Activated T-cell treated with anti-CD3 and anti-CD28 coated beads for 48 hours (primary cell): ENCODE measurements at places on chromosomes 13 and 19.

DNA sequence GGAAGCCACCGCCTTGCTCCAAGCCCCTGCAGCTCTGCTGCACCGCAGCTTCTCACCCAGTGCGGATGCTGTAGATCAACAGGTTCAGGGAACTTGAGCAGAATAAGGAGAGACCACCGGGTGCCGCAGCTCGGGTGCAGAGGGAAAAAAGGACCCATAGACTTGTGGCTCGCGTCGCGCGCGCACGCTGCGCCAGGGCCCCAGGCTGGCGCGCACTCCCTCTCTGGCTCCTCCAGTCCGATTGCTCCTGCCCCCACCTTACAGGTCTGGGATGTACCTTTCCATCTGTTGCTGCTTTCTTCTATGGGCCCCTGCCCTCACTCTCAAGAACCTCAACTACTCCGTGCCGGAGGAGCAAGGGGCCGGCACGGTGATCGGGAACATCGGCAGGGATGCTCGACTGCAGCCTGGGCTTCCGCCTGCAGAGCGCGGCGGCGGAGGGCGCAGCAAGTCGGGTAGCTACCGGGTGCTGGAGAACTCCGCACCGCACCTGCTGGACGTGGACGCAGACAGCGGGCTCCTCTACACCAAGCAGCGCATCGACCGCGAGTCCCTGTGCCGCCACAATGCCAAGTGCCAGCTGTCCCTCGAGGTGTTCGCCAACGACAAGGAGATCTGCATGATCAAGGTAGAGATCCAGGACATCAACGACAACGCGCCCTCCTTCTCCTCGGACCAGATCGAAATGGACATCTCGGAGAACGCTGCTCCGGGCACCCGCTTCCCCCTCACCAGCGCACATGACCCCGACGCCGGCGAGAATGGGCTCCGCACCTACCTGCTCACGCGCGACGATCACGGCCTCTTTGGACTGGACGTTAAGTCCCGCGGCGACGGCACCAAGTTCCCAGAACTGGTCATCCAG, 964 bp downstream of the PCDH17 start:
- DNase-seq, result no peak

DNA sequence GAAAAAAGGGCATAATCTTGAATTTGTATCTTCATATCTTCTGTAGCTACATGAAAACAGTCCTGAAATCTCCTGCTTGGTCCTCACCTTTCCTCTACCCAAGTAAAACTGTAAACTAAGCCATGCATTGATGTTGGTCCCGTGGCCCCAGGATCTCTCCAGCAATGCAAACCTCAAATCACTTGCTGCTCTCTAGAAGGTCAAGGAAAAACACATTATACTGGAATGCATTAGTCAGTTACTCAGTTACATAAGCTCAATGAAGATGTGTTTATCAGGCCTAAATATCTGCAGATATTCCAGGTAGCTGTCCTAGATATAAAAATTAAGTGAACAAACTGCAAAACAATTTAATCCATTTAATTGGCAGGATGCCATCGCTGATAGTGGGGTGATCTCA, 261.8 kb downstream of the ABCC4 start:
- DNase-seq, result no peak

DNA sequence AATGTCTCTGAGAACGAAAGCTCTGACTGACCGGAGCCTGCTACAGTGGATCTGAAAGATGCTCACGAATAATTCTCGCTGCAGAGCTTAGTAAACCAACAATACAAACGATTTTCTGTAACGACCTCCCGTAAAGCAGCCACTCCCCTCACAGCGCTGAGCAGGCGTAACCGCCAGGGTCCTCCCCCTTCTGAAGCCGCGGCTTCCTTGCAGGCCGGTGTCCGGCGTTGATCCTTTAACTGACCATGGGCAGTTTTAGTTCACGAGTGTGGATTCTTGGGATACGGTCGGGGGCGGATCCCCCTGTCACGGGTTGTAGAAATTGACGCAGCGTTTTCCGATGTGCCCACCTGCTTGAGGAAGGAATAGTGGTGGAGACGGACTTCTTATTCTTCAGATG, 75.9 kb downstream of the ATP11A start:
- no peak for DNase-seq

- DNase-seq, result peak; percentile 21
Observed at GRCh38 chr19:1618157-1619093, 13.2 kb upstream of the UQCR11 start.

DNA sequence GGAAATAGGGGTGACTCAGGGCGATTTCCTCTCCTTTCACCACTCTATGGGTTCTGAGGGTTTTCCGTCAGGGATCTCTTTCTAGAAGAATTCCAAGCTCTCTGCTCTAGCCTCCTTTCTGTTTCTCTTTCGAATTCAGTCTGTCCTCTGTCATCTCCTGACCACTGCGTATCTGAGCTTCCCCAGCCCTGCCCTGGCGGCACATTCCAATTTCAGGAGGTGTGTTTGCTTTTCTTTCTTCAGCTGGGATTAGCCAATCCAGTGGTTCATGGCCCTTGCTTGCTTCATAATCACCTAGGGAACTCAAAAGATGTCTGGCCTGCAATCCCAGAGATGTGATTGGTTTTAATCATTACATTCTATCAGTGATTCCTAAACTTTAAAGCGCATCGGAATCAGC, 9.4 kb downstream of the IFNL2 start:
- DNase-seq, result no peak

- peak; percentile 99 for DNase-seq
Observed at GRCh38 chr19:12945479-12946091, at the start of gene RAD23A. TSS of gene RAD23A (plus strand) at chr19:12945862. CDS start at chr19:12945949, 87 bp downstream.

GRCh38 chr13:31944262-31945160, 87.1 kb upstream of the FRY start:
- DNase-seq, result no peak

DNA sequence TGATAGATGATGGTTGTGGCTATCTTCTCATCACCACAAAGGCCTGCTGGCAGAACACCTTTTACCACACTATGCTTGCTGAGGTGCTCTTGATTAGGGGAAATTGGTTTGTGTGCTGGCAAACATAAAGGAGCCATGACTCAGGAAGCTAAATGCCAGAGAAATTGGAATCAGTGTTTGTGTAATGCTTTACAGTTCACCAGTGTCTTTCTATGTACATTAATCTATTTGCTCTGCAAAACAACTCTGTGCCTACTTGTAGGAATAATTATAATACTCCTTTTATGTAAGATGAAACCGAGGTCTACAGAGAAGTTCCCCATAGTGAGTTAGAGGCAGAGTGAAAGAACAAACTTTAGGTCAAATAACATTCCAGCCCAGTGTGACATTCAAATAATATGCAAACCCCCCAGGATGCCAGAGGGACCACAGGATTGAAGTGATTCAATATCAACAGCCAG, 390.5 kb upstream of the HTR2A start:
- no peak for DNase-seq

- no peak for DNase-seq
Observed at GRCh38 chr19:5466072-5466471, 10.9 kb downstream of the ZNRF4 start.

DNA sequence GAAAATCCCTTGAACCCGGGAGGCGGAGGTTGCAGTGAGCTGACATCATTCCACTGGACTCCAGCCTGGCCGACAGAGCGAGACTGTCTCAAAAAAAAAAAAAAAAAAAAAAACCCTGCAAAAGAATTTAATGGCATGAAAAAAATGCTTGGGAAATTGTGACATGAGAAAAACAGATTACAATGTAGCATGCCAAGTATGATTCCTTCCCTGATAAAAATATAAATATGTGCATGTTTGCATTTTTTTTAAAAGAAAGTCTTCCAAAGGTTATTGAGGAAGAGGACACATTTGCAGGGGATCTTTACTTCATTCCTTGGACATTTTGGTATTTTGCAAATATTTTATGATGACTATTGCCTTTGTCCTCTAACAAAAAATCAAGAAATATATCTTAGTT, 14.5 kb upstream of the ZBTB32 start:
- DNase-seq, result no peak

GRCh38 chr19:47839913-47840312, 18.2 kb downstream of the CRX start:
- DNase-seq, result no peak

GRCh38 chr13:28455580-28456194, 39.2 kb downstream of the FLT1 start:
- no peak for DNase-seq

GRCh38 chr19:45515081-45515624, 7.9 kb downstream of the VASP start:
- DNase-seq, result no peak

- DNase-seq, result no peak
Observed at GRCh38 chr19:51901860-51902259, 3.0 kb downstream of the ZNF649 start.

- no peak for DNase-seq
Observed at GRCh38 chr19:3969435-3970312, 1.2 kb downstream of the DAPK3 start.

DNA sequence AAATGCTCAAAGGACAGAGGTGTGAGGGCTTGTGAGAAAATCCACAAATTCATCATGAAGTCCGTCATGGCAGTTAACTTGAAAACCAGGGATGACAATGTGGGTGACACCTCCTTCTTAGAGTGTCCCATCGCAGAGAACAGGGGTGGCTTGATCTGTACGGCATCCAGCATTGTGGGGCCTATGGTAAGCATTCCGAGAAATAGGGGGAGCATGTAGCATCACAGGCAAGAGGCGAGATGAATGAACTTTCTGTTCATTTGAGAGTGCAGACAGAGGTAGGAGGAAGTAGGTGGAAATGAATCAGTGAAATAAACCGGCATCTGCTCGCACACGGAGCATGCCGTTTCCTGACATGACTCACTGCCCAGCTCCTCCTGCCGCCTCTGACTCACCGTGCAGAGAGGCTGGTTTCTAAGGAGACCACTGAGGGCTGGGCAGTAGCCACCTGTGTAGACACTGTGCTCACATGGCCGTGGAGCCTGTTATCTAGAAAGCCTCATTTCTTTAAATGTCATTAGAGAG, 339.0 kb downstream of the RFC3 start:
- DNase-seq, result peak; percentile 46

- DNase-seq, result no peak
Observed at GRCh38 chr19:2477141-2477710, 1.3 kb downstream of the GADD45B start.

DNA sequence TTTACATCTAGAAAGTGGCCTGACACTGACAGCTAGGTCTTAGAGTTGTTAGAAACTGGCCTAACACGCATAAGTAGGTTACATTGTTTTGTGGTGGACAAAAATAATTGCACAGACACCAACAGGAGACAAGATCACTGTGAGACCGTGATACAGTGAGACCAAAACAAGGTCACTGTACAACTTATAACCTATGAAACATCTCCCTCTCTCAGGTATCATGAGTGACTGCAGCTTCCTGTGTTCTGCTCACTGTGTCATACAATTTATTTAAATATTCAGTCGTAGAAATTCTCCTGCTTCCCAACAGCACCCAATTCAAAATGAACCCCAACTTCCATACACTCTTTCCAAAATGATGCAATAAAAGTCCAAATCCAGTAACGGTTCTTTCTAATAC, 2165.2 kb downstream of the PCDH9 start:
- DNase-seq, result no peak

- no peak for DNase-seq
Observed at GRCh38 chr13:79477968-79478367, 3.0 kb upstream of the NDFIP2 start.
